GM04504 (cell line): ENCODE measurements at places on chromosomes 3 and 15.

GRCh38 chr15:95346721-95347475 is 983.6 kb upstream of the NR2F2 start:
- no peak for DNase-seq

DNA sequence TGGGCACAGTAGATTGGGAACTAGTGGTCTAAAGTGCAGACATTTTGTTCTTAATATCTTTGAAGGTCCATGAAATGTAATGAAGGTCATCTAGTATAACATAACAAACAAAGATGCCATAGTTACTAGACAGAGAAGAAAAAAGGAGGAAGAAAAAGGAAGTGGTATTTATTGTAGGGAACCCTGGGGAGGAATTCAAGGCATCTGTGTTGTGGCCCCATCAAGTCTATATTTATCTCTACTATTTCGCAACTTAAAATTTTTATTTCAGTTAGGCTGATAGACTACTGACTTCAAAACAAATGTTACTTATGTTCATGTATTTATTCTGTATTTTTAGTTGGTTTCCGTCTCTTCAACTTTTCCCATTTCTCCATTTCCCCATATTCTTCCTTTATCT is 48.9 kb upstream of the ZDHHC23 start:
- DNase-seq: no peak

DNA sequence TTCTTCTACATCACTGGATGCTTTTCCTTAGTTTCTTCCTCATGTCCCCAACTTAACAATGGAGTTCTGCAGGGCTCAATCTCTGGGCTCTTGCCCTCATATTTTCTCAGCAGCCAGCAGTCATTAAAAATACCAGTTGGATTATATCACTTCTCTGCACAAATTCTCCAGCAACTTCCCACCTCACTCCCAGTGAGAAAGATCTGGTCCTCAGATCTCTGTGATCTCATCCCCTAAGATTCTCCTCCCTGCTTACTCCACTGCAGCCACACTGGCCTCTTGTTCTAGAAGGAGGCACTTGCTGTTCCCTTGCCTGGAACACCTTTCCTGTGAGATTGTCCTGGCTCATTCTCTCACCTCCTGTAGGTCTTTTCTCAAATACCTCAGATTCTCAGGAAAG is 6.1 kb downstream of the ERICH6 start:
- DNase-seq: no peak

DNA sequence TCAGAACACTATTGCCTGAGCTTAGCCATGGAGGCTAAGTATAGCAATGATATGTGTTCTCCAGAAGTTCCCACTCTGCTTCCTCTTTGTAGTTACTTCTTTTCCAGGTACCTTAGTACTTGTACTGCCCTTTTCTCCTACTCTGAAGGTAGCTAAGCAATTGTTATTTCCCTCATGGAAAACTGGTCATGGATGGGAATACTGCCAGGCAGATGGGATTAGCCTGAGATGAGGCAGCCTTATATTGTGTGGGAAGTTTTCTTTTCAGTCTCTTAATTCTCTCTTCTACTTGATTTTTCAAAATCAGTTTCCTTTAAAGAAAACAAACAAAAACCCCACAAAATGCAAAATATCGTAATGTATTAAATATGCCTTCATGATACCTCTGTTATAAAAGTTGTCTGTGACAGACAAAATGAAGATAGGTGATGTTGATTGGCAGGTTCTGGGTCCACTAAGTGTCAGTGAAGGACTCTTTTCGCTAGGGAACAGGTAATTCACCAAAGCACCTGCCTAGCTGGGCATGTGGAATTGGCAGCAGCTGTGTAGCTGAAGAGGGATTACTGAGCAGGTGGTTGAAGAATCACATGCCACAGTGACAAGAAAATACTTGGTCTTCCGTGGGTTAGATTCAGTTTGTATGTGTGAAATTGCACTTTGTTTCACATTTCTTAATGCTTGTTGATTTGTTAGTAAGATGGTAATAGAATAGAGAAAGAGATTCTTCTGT is 4.1 kb downstream of the ZNF609 start:
- DNase-seq: peak; percentile 24

DNA sequence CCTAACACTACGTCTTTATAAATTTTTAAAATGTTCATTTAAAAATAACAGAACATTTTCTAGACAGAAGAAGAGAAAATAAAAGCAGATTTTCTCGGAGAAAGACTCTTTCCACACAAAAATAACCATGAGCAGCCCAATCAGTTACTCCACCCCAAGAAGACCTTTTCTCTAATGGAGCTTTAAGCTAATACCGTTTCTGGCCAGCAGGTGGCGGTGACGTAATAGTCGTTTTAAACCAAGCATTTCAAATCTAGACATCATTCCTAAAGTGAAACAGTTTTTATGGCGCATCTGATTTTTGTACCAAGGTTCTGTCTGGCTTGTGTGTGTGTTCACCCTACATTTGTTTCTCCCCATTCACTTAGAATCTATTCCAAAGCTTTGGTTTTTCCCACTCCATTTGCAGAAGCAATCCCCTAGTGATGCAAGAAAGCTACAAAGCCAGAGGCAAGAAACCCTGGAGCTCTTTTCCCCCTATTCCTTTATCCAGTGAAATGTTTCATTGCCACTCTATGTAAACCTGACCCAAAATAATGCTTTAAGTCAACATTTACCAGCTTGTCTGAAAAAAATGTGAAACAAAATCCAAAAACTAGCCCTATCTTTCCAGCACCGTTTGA is 336.7 kb upstream of the IGF1R start:
- DNase-seq: peak; percentile 45

DNA sequence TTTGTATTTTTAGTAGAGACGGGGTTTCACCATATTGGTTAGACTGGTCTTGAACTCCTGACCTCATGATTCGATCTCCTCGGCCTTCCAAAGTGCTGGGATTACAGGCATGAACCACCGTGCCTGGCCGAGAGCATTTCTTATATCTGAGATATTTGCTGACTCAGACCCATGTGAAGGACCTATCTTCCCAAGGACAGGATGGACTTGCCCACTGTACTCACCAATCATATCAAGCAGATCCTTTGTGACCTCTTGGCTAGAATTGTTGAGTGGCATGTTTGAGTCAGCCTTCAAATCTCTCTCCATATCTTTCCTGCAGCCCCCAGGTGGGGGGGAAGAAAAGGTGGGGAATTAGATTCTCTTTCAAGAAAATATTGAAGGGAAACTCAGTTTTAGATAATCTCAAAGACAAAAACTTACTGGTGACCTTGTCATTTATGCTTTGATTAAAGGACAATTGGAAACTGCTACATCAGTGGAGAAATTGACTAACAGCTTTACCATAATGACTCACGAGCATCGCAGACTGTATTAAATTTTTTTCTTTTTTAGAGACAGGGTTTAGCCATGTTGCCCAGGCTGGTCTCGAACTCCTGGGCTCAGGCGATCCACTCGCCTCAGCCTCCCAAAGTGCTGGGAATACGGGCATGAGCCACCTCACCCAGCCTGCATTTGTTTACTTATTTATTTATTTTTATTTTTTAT is 3.1 kb downstream of the C3orf62 start:
- no peak for DNase-seq

GRCh38 chr3:68483041-68483440 is 449.3 kb downstream of the TAFA4 start:
- no peak for DNase-seq

GRCh38 chr3:185115371-185115770 is 37.5 kb downstream of the C3orf70 start:
- DNase-seq: no peak

- no peak for DNase-seq
Measured at GRCh38 chr3:188901126-188901525, 270.6 kb upstream of the TPRG1 start.

- DNase-seq: no peak
Measured at GRCh38 chr3:31953091-31953490, 28.0 kb downstream of the OSBPL10 start.

DNA sequence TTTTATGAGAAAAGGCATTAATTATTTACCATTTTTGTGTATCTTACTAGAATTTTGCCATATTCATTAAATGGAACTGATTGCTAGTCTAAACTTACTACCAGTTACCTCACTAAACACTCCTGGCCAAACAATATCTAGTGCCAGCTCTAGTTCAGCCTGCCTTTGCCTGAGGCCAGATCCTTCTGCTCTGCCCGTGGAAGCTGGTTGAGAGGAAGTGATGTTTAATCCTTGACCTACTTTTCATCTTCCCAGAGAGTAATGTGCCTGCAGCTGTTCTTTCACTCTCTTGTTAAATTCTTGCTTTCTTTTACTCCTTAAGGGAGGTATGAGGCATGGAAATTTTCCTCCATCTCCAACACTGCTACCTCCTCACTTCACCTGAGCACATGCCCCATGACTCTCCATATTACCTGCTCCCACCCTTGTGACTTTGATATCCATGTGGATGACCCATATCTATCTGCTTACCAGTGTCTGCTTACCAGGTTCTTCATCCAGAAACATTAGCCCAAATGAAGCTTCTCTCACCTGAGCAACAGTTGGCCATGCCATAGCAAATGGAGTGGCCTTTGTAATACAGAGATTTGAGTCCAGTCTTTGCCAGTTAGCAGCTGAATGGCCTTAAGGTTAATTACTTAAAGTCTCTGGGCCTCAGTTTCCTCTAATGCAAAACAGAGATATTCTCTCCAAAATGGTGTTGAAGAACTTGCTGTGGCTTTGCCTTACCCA is 53.4 kb downstream of the UBE2E1 start:
- no peak for DNase-seq

- no peak for DNase-seq
Measured at GRCh38 chr3:151468284-151468917, 7.5 kb upstream of the IGSF10 start.

- no peak for DNase-seq
Measured at GRCh38 chr3:167520266-167521005, 46.6 kb upstream of the SERPINI2 start.

DNA sequence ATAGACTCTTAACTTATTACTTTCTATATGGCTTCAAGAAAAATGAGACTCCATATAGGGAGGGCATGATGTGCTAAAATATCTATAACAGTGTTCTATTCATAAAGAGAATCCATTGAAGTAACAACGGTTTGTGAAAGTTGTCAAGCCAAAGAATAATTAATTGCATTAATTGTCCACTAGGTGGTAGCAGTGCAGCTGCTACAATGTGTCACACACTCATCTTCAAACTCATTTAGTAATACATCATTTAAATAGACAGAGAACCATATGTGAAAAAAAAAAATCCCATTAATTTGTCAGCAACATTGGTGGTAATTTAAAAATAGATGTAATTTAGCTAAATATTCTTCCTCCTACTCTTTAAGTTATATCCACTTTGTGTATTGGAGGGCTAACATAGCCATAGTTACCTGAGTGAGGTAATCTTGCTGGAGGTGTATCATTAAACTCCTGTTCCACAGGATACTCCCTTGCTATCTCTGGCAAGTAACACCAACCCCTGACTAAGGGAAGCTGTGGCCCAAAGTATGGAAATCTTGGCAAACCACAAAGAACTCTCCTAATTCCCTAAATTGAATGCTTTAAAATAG is 3.7 kb upstream of the CPA3 start:
- no peak for DNase-seq

DNA sequence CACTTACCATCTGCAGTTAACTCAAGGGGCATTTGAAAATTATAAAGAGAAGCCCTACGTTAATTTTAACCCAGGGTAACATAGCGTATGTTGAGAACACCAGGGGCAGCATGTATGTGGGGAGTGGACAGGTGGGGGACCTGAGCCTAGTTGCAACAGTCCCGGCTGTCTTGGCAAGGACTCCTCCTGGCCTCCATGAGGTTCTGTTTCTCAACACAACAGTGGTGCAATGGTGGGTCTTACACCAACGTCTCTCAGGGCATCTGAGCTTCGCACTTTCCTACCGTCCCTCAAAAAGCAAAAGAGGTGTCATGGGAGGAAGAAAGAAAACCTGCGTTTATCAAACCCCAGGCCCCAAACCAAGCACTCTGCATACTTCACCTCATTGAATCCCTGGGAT is 50.6 kb downstream of the MGLL start:
- DNase-seq: no peak

DNA sequence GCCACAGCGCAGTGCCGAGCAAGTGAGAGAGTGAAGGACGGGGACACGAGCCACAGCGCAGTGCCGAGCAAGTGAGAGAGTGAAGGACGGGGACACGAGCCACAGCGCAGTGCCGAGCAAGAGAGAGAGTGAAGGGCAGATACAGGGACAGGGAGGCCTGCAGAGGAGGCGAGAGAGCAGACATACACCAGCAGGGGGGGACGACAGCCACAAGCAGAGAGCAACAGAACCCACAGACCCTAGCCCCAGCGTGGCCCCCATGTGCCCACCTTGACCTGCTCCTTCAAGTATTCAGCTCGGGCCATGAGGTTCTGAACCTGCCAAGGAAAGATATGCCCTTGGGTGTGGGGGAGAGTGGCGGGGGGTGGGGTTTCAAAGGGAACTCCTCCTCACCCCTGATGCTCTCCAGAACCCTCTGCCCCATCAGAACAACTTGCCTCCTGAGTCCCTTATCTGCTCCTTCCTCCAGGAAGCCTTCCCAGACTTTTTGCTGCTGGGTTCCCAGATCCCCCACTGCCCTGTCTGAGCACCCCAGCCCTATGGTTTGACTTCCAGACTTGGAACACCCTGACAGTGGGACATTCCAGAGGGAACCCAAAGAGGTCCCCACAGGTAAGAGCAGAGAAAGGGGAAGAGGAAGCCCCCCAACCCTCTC is 5.3 kb downstream of the ULK3 start:
- DNase-seq: no peak

GRCh38 chr3:171286580-171287249 is 173.5 kb downstream of the TNIK start:
- DNase-seq: no peak

GRCh38 chr15:45799508-45799907 is 164.7 kb downstream of the SQOR start:
- DNase-seq: no peak

DNA sequence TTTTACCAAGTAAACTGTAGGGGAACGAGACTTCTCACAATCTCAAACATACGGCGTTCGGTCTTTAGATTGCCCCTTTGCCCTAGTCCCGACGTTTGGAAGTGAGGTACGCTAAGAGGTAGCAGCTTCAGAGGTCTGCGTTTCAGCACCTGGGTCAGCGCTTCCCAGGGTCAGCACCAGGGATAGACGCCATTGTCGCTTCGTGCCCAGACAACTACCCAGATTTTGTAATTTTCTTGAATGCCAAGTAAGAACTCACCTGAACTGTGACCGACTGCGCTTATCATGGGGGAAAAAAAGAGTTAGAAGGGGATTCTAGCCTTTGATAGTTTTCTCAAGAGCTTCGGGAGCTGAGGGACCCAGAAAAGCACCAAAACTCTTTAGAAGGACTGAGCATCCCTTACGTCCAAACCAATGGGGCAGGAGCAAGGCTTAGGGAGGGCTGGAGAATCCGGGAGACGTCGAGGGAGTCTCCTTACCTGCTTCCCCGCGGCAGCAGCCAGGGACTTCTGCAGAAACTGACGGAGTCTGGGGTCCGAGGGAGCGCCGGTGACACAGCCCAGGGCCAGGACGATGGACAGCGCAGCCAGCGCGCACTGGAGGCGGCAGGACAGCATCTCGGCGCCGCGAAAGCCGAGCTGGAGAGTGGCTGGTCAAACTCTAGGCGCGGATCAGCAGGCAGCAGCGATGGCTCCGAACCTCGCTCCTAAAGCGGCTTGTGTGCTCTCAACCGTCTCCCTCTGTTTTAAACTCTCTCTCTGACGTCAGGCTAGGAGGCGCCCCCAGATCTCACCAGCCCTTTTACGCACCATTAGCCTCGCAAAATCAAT is at the start of gene SST:
Gene SST, minus strand, starts transcription at position 720 of the 830 bp plus-strand sequence. Its CDS starts 103 bp downstream, at position 617.
- DNase-seq: no peak
